ENCODE measurements at places on chromosomes 12 and 14. TPM values are rescaled to one million over a fixed set of nuclear protein-coding genes. Genes with fewer than 3 reads are reported as not detected.

The EAPP gene
- 37.5 TPM for total RNA-seq

The RAD51AP1 gene
- total RNA-seq = 50.7 TPM

GRCh38 chr14:24692382-24693352, 58.7 kb upstream of the GZMB start:
- DNase-seq = no peak

GRCh38 chr14:103243764-103244737, 90.0 kb upstream of the EIF5 start:
- DNase-seq = no peak

DNA sequence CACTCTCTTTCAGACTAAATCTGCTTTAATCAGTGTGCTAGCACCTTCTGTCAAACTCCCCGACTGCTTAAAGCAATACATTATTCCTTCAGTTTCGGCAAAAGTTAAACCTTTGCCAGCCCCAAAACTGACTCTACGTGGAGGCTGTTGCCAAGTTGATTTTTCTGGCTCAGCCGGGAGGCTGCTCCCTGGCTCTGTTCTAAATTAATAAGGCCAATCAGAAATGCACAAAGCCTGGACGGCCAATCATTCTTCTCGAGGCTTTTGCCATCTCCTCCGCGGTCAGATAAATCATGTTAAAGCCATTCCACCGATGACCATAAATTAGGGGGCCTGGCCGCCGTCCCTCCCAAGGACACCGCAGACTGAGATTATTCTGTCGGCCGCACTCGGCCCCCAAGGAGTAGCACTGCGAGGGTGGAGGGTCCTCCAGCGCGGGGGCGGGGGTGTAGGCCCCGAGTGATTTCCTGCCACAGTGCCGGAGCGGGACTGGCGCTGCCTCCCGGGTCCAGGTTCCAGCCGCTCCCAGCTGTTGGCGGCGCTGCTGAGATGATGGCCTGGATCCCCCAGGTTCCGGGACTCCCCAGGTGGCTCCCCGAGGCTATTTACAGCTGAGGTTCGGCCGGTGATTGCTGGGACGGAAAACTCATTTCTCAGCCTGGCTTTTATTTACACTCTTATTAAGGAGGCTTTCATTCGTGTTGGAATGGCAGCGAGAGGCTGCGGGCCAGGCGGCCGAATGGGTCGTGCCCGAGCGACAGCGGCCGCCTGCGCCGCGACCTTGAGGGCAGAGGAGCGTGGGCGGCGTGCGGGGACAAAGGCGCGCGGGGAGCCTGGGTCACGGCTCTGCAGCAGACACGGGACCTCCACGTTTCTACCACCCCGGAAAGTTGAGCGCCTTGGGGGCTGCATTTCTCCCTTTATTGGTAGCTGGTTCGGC, 165.1 kb downstream of the MON2 start:
- DNase-seq = no peak

The P2RX2 gene
- total RNA-seq = not detected

GRCh38 chr14:68291820-68292219, 472.2 kb downstream of the RAD51B start:
- DNase-seq = no peak

DNA sequence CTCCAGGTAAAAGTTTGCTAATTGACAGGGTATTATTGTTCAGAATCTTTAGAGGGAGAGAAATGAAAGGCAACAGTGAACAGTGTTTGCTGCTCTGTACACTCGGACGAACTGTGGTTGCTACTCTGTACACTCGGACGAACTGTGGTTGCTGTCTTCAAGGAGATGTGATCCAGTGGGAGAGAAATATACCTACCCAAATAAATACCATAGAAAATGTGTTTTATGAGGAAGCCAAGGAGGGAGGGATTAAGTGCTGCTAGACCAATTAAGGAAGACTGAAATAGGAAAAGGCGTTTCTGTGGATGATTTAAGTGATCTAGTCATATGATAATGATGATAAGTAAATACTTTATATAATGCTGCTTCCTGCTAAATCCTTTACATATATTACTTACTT, 2.7 kb downstream of the STK38L start:
- no peak for DNase-seq

GRCh38 chr14:90017371-90017770, 44.4 kb upstream of the KCNK13 start:
- DNase-seq = no peak

DNA sequence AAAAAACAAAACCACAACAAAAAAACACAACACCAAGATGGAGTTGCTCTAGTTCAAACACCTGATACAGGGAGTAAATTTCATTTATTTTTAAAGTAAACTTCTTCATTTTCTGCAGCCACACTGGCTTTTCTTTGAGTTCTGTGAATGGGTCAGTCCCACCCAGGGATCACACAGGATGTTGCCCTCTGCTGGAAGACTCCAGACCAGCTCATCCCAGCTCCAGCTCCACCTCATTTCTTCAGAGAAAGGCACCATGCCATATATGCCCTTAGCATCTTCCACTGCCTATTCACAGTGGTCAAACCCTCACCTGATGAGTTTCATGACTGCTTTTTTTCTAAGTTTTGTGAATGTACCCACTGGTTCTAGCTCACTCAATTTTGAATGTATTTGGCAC, 8.0 kb downstream of the GLIPR1 start:
- DNase-seq = no peak

- no peak for DNase-seq
These were observed 9.2 kb upstream of the PAPLN start for GRCh38 chr14:73227812-73228781.

DNA sequence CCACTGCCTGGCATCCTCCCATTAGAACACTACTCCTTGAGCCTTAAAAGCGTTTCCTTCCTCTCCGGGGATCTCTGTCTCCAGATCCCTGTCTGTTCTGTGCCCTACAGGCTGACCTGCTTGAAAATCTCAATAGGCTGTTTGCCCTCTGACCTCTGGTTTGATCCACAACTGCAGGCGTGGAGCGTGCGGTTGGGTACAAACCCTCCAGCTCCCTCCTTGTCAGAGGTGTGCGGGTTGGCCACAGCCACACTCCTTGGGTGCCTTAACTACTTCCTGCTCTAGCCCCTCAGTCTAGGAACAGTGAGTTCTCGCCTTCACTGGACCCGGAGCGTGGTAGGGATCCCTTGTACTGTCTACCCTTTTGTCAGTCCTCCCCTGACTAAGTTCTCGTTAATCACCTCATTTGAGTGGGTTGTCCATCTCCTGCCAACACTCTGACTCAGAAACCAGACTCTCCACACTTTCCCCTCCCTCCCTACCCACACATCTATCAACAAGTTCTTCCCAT, 33.1 kb downstream of the CMKLR1 start:
- no peak for DNase-seq

DNA sequence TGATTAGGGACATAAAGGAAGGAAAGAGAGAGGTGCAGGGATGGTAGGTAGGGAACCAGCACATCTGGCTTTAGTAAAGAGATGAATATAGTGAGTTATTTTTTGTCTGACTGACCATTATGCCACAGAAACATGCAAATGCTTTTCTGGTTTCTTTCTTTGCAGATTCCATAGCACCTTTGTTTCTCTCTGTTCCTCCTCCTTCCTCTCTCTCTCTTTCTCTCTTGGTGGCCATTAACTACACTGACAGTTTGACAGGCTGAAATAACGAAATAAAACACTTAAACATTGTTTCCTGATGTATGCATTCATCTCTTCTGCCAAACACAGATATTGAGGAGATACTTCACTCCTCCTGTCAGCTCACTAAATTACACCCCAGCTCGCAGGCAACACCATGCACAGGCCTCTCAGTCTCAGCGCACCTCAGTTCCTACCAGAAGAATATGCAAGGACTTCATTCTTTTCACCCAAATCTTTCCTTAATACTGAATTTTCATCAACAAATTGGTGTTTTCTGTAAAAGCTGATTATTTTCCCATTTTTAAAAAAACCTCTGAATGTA, 406.9 kb upstream of the SOX5 start:
- DNase-seq = no peak

DNA sequence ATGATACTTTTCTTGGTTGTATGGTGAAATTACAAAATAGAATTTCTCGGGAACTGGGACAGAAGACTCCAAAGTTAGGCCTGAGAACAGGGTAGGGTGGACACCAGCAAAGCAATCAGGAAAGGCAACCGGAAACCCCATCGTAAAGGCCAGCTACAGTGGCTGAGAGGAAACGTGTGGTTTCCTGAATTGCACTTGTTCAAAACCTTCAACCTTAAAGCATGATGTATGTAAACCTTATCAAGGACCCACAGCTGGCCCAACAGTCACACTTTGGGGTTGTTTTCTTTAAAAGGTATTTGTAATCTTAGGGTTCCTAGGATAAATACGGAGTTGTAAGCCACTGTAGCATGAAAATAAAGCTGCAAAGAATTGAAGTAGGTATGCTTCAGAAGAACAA, 2.2 kb upstream of the PTGDR start:
- no peak for DNase-seq

DNA sequence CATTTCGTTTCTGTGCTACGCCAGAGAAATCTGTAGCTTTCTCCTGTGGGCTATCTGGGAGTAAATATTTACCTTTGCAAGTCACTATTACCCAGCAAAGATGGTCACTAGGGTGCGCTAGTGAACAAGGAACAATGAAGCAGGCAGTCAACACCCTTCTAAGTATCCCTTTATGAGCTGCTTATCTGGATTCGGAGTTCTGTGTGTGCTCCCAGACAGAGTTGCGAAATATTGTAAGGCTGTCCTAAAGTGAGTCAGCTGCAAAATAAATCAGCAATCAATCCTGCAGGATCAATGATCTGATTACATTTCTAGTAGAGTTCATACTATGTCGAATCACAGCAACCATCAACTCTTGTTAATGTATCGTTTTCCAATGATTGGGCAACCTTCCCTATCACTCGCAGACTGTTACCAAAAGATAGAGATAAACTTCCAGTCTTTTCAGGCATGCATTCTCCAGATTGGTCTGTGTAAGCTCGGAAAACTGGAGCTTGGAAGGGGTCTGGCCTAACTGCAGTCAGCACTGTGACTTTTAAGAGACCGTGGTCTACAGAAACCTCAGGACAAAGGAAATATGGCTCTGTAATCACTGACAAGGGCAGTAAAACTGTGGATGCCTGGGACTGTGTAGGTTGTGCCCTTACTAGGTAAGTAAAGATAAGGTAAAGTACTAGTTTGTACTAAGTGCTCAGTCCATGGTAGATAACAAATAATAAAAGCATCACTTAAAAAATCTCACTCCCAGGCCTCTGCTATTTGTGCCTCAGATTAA, 133.5 kb downstream of the KCNK10 start:
- peak; percentile 75 for DNase-seq

DNA sequence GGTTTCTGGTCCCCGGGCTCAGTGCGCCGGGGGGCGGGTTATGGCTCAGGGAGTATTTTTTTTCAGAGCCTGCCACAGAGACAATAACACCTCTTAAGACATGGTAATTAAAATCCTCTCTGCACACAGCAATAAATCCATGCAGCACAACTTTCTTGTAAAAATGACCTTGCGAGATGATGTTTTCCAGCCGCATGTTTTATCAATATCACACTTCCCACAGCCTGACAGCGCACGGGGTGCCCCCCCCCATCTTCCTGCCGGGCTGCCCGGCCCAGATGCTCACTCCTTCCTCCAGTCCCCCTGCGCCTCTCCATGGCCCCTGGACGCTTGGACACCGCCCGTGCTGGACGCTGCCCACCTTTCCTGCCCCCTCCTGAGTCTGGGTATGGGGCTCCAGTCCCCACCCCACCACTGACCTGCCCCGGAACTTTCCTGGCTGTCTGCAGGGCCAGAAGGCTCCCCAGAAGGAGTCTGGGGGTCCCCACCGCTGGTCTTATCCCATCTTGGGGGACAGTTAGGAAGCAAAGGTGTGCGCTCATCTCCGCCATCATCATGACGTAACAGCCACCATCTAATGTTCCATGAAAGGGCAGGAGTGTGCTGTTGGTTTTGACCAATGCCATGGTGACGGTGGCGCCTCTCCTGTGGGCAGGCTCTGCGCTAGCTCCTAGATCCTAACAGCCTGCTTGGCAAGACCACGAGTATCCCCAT, 182.9 kb downstream of the KIF26A start:
- DNase-seq = peak; percentile 34

GRCh38 chr14:72948481-72949138, 22.3 kb downstream of the DCAF4 start:
- no peak for DNase-seq

DNA sequence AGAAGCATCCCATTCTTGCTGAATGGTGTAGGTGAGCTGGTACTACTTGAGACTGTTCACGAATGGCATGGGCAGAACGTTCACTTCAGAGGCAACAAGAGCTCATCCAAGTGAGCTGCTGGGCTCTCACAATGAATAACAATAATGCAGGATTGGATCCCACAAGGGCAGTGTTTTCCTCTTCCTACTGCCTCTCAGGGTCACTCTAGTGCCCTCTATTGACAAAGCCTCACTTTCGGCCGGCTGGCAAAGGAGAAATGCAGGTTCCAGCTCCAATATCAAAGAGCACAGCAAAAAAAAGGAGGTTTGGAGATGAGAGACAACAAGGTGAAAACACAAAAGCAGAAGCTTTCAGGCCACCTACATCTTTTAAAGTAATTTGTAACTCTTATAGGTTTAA, 74.6 kb upstream of the MYF6 start:
- no peak for DNase-seq

- peak; percentile 88 for DNase-seq
These were observed 16.9 kb downstream of the ASB2 start for GRCh38 chr14:93959239-93960107.

The VRTN gene
- total RNA-seq = not detected

- no peak for DNase-seq
These were observed 8.8 kb upstream of the SLC24A4 start for GRCh38 chr14:92314182-92314581.

The SYCP3 gene
- not detected for total RNA-seq

DNA sequence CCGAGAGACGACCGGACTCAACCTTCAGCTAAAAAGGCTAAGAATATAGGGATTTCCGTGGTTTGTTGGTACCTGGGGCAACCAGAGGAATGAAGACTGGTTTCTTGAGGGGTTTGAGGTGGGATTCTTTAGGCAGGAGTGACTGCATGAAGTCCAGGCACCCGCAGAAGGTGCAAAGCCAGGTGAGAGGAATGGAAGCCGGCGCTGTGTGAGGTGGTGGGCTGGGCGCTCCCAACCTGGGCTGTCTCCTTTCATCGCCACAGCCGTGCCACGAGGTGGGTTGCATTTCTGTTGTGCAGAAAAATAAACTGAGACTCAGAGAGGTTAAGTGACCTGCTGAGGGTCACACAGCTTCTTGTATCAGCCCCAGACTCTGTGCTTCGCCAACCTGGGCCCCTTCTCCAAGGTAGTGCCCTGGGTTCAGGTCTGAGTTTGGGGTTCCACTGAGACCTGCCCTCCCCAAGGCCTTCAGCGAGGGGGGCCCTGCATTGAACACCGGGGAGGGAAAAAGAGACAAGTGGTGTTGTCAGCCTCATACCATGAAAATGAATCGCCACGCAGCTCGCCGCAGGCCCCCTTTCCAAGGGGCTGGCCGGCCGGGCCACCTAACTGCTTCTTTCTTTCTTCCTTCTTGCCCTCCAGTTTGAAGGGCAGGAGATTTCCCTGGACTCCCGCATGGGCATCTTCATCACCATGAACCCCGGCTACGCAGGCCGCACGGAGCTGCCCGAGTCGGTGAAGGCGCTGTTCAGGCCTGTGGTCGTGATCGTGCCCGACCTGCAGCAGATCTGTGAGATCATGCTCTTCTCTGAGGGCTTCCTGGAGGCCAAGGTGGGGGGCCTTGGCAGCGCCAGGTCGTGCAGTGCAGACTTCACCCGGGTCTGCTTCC, 88.4 kb downstream of the DNAH10 start:
- DNase-seq = no peak
